ENCODE measurements at places on chromosomes 3 and 15. TPM values are rescaled to one million over a fixed set of nuclear protein-coding genes. Genes with fewer than 3 reads are reported as not detected.

SLC28A1 gene
- not detected for total RNA-seq

HYAL2 gene
- 95.7 TPM for total RNA-seq

GOLGA6B gene
- not detected for total RNA-seq

ESYT3 gene
- total RNA-seq, result 0.43 TPM

ALPK3 gene
- total RNA-seq, result under 0.01 TPM

NOX5 gene
- not detected for total RNA-seq

Measured in tracheal epithelial cell (primary cell).